ENCODE measurements at places on chromosomes 12 and 14.
A peak's percentile ranks its signal among the peaks of the same experiment; 100 is the strongest.

GRCh38 chr14:93059917-93060545, 55.7 kb downstream of the ITPK1 start:
- peak; percentile 22 for DNase-seq

DNA sequence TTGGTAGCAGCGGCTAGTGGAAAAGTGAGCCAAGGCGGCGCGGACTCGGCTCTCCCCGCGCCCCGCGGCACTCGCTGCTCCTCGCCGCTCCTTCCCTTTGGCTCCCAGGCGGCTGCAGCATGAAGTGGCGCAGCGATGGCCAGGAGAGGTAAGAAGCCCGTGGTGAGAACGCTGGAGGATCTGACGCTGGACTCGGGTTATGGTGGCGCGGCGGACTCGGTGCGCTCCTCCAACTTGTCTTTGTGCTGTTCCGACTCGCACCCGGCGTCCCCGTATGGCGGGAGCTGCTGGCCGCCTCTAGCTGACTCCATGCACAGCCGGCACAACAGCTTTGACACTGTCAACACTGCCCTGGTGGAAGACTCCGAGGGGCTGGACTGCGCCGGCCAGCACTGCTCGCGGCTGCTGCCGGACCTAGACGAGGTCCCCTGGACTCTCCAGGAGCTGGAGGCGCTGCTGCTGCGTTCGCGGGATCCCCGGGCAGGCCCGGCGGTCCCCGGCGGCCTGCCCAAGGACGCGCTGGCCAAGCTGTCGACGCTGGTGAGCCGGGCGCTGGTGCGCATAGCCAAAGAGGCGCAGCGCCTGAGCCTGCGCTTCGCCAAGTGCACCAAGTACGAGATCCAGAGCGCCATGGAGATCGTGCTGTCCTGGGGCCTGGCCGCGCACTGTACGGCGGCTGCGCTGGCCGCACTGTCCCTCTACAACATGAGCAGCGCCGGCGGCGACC, 225.6 kb upstream of the CRY1 start:
- peak; percentile 46 for DNase-seq

GRCh38 chr12:95282266-95282665, 64.7 kb downstream of the VEZT start:
- DNase-seq, result no peak

DNA sequence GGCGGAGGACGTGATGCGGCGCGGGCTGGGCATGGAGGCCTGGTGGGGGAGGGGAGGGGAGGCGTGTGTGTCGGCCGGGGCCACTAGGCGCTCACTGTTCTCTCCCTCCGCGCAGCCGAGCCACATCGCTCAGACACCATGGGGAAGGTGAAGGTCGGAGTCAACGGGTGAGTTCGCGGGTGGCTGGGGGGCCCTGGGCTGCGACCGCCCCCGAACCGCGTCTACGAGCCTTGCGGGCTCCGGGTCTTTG, 303 bp downstream of the GAPDH start:
- DNase-seq, result no peak

- peak; percentile 77 for DNase-seq
Observed at GRCh38 chr14:80567905-80568536, 356.7 kb upstream of the DIO2 start.

- no peak for DNase-seq
Observed at GRCh38 chr12:32248441-32249140, 141.9 kb downstream of the BICD1 start.
